Chondrocyte (in vitro differentiated cells): ENCODE measurements at places on chromosomes 7 and 10.

DNA sequence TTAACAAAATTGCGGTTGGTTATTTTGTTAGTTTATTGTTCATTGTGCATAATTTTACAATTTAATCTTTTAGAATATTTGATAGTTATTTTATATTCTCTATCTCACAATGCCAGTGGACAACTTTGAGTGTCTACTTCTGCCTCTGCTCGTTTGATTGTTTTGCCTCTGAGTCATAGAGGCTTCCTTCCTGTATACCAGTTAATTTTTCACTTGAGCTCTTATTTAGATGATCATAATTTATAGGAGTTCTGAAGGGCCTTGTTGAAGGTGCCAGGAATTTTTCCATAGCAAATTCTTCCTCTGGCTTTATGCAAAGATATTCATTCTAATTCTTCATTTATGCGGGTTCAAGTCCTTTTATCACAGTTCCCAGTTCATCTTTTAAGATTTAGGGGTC is 5.2 kb upstream of the MALRD1 start:
- H3K36me3 ChIP-seq = no peaks in the 10 kb centered on the region
- H3K27ac ChIP-seq = no peak overlapping the region
- H3K4me1 ChIP-seq = no peaks in the 10 kb centered on the region
- H3K4me3 ChIP-seq = no peak overlapping the region
- DNase-seq = no peak

- peaks cover 3% of the 10 kb centered on the region for H3K36me3 ChIP-seq
- no peak for DNase-seq
- no peaks in the 10 kb centered on the region for H3K27me3 ChIP-seq
- H3K4me1 ChIP-seq = peaks cover 8% of the 10 kb centered on the region
Measured at GRCh38 chr10:32889631-32890212, 68.3 kb downstream of the ITGB1 start.

DNA sequence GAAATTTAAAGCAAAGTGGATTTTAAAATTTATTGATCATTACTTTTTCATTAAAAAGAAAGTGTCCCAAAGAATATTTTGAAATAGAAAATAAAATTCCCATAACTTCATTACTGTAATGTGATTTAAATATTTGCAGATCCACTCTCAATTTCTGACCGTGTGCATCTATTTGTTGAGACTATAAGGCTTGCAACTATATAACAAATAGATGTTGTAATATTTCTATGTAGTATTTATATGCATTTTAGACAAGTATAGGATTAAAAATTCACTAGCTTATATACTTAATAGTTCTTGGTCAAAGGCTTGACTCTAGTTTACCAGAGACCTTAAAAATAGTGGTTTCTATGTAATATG is 3.8 kb downstream of the HHEX start:
- peaks cover 3% of the 10 kb centered on the region for H3K36me3 ChIP-seq
- H3K27me3 ChIP-seq = peaks cover 16% of the 10 kb centered on the region
- no peak for DNase-seq
- no peak overlapping the region for H3K4me3 ChIP-seq
- peaks cover 18% of the 10 kb centered on the region for H3K4me1 ChIP-seq

DNA sequence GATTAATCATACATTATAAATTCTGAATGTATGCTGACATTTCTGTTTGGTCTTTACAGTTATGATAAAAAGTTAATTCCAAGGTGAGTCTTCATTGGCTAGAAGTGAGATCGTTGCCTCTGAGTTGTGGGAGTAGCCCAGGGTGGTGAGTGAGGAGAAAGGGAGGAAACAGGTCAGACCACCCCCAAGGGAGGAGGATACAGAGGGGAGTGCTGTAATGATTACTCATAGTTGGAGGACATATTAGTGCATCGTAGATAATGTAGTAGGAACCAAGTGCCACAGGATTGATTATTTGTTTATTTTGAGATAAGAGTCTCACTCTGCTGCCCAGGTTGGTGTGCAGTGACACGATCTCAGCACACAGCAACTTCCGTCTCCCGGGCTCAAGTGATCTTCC is 672.2 kb downstream of the INHBA start:
- H3K27me3 ChIP-seq = no peaks in the 10 kb centered on the region

- peaks cover 10% of the 10 kb centered on the region for H3K36me3 ChIP-seq
- H3K4me1 ChIP-seq = peaks cover 8% of the 10 kb centered on the region
- DNase-seq = no peak
- H3K4me3 ChIP-seq = no peak overlapping the region
- H3K27ac ChIP-seq = no peak overlapping the region
- H3K27me3 ChIP-seq = no peaks in the 10 kb centered on the region
Measured at GRCh38 chr7:30852308-30852684, 59.4 kb upstream of the AQP1 start.

GRCh38 chr7:12771378-12771877 is 84.0 kb downstream of the ARL4A start:
- peaks cover 29% of the 10 kb centered on the region for H3K4me1 ChIP-seq
- no peak overlapping the region for H3K27ac ChIP-seq
- no peak for DNase-seq
- H3K4me3 ChIP-seq = no peak overlapping the region
- H3K36me3 ChIP-seq = no peaks in the 10 kb centered on the region

DNA sequence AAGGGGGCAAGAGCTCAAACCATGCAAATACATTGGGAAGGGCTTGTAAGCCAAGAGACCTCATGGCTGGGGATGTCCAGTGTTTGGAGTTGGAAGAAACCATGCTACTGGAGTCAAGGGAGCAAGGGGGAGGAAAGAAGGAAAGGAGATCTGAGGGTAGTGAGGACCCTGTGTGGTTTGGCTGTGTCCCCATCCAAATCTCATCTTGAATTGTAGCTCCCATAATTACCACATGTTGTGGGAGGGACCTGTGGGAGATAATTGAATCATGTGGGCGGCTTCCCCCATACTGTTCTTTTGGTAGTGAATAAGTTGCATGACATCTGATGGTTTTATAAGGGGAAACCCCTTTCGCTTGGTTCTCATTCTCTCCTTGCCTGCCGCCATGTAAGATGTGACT is 56.5 kb upstream of the ADRB1 start:
- peaks cover 2% of the 10 kb centered on the region for H3K27me3 ChIP-seq
- H3K27ac ChIP-seq = no peak overlapping the region
- no peak for DNase-seq
- no peak overlapping the region for H3K4me3 ChIP-seq
- H3K36me3 ChIP-seq = peaks cover 4% of the 10 kb centered on the region
- peaks cover 5% of the 10 kb centered on the region for H3K4me1 ChIP-seq

- peaks cover 2% of the 10 kb centered on the region for H3K36me3 ChIP-seq
- no peak overlapping the region for H3K4me3 ChIP-seq
- H3K4me1 ChIP-seq = no peaks in the 10 kb centered on the region
Measured at GRCh38 chr10:44619521-44619920, 234.6 kb upstream of the CXCL12 start.

- H3K4me1 ChIP-seq = peaks cover 41% of the 10 kb centered on the region
- H3K27ac ChIP-seq = peak overlapping the region; percentile 49
- peaks cover 47% of the 10 kb centered on the region for H3K36me3 ChIP-seq
- H3K4me3 ChIP-seq = no peak overlapping the region
Measured at GRCh38 chr10:80163741-80164341, 31.3 kb downstream of the PLAC9 start.
